Esophagus squamous epithelium (tissue), 5 donors: ENCODE measurements at places on chromosomes 7 and 10.

GRCh38 chr7:87148332-87148955, 3.8 kb upstream of the DMTF1 start:
- no peak for DNase-seq

DNA sequence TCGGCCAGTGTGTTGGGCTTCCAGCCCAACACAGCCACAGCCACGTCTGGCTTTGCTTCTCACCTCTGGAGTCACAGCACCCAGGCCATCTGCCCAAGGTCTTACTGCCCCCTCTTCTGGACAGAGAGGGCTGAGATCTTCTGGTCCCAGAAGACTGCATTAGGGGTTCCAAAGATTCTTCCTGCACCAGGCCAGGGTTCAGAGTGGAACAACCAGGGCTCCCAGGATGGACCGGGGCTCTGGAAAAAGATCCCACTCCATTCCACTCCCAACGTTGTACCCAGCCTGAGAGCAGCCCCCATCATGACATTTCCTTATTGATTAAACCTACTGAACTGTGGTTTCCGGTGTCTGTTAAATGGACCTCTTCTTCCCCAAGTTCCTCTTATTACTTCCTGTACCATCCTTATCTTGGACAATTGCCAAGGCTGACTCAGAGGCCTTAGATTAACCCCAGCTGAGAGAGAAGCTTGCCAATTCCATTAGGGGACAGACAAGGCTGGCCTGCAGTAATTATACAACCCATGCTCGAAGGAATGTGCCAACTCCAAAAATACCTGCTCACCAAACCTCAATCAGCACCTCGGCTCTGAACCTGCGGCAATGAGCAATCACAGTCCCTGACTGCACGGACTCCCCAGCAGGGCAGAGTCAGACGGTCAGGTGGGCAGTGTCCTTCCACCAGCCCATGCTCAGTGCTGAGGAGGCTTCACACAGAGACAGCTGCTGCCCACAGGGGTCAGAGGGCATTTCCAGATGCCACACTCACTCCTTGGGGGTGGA, 47.9 kb upstream of the NPFFR1 start:
- no peak for DNase-seq

DNA sequence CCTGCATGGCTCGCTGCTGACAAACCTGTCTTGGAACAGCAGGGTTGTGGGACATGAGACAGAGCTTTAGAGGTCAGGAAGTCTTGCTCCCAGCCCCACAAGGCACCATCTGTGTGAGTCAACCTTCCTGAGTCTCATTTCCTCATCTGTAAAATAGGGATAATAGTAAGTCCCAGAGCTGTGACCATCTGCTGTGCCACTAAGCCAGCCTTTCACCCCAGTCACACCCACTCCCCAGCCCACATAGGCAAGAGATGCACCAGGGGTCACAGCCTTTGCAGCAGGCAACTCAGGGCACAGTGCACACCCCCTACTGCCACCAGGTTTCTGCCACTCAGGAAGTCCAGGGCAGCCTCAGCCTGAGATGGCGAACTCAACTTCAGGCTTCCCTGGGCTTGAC, 29.4 kb upstream of the CDH23 start:
- DNase-seq = no peak

GRCh38 chr10:110919349-110919931, at the start of gene SHOC2:
TSS of gene SHOC2 (plus strand) at chr10:110919604. CDS start at chr10:110964359, 44,755 bp downstream.
- DNase-seq = peak; percentile 97

DNA sequence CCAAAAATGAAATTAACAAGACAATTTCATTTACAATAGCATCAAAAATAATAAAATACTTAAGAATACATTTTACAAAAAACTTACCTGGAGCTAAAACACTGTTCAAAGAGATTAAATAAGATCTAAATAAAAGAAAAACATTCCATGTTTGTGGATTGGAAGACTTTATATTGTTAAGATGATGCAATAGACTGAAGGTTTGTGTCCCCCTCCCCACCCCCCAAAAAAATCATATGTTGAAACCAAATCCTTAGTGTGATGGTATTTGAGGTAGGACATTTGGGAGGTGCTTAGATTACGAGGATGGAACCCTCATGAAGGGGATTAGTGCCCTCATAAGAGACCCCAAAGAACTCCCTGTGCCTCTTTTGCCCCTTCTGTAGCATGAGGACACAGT, 117.6 kb downstream of the ZNF467 start:
- DNase-seq = no peak

- no peak for DNase-seq
These were observed 28.3 kb upstream of the CREB5 start for GRCh38 chr7:28383975-28384374.

DNA sequence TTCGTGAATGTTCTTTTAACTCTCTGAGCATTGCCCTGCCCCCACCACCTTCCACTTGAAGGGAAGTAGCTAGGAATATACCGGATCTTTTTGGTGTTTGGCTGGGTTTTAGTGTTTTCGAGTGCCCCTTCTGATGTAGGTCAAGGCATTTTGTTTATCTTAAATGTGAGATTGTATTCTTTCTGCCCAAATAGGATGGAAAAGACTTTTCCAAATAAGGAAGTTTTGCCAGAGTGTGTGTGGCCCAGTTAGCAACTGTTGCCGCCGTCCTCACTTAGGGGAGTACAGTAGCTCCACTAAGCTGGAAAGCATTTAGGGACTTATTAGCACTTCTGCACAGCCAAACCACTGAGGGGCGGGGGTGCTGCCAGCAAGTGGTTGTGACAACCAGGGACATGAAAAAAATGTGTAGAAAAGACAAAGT, 29.8 kb upstream of the VCL start:
- no peak for DNase-seq

GRCh38 chr7:52501696-52502095, 533.7 kb upstream of the POM121L12 start:
- no peak for DNase-seq

GRCh38 chr7:130921391-130922180, 187.6 kb upstream of the KLF14 start:
- DNase-seq = no peak

GRCh38 chr10:122085423-122085911, 96.5 kb downstream of the TACC2 start:
- DNase-seq = no peak

- no peak for DNase-seq
These were observed at the start of gene EPHB4 for GRCh38 chr7:100827330-100828226. TSS of gene EPHB4 (minus strand) at chr7:100827523. CDS start at chr7:100827030, 493 bp downstream.

DNA sequence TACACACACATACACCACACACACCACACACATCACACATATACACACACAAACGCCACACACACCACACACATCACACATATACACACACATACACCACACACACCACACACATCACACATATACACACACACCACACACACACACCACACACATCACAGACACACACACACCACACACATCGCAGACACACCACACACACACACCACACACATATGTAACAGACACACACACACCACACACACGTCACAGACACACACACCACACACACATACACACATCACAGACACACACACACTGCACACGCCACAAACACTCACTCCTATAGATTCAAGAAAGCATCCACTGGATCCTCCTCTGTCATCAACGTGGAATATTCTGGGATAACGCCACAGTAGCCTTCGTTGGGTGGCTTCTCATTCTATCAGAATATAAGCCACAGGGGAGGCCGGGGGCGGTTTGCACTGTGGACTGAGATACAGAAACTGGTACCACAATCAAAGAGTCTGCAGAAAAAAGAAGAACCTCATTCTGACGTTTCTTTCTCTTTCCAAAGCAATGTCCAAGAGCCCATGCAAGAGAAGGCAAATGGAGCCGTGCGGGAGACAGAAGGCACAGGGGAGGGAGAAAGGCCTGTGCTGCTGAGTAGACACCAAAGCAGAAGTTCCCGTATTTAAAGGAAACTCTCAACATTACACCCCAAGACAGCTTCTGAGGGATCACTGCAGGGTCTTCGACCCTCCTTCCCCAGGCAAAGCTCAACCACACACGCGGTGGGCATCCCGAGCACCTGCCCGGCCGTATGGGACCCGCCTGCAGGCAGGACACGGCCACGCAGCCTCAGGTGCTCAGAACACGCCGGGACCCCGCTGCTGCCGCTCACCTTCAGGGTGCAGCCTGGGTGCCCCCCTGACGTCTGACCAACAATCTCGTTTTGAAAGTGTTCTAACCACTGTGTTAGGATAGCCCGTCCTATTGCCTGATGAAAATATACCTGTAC, 321.2 kb downstream of the DNAJB6 start:
- no peak for DNase-seq

- DNase-seq = no peak
These were observed 6.9 kb downstream of the MYOF start for GRCh38 chr10:93475227-93475626.

- no peak for DNase-seq
These were observed 35.0 kb downstream of the GFRA1 start for GRCh38 chr10:116237970-116238369.

- no peak for DNase-seq
These were observed 89.8 kb upstream of the LRRTM3 start for GRCh38 chr10:66836057-66836456.

DNA sequence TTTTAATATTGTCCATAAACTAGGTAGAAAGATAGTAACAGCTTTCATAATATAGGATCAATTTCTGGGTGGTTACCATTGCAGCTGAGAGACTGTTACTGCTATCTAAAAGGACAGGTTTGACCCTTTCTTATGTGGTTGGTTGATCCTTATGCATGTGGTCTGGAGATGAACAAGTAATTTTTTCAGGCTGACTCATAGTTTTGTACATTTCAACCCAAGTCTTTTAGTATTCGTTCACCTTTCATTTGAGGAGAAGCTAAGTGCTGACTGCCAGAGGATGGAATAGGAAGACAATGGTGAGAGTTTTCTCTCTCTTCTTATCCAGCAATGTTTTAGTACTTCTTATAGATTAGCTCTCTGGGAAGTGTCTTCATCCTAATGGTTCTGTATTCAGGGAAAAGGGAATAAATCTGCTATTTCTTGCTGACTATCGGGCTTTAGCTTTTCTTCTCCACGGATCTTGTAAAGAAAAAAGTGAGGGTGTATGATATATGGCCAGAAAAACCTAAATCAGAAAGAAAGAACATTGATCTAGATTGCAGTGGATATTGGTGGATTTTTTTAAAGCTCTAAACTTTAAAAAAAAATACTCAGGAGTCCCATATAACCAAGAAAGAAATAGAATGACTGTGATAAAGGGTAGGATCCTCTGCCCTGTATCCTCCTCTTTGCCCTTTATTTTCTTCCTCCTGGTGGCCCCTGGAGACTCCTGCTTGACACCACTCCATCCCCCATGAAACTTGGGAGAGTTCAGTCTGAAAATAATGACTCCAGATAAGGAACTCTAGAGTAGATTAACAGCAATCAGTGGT, 88.0 kb downstream of the CPED1 start:
- DNase-seq = no peak

- DNase-seq = no peak
These were observed 1135.2 kb downstream of the CNTNAP2 start for GRCh38 chr7:147251751-147252325.

DNA sequence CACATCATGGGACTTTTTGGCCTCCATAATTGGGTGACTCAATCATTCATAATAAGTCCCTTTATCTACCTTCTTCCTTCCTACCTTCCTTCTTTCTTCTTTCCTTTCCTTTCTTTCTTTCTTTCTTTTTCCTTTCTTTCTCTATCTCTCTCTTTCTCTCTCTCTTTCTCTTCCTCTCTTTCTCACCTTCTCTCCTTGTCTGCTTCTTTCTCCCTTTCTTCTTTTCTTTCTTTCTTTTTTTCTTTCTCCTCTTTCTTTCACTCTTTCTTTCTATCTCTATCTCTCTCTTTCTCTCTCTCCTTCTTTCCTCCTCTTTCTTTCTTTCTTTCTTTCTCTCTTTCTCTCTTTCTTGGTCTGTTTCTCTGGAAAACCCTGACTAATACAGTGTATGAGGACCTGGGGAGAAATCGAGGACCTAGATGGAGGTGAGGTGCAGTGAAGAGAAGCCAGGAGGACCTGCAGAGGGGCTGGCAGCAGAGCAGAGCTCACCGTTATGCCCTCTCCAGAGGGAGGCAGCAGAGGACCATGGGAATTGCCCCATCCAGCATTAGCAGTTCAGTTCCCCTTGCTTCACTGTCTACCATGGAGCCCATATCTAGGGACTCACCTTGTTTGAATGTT, 52.7 kb upstream of the BTRC start:
- no peak for DNase-seq

DNA sequence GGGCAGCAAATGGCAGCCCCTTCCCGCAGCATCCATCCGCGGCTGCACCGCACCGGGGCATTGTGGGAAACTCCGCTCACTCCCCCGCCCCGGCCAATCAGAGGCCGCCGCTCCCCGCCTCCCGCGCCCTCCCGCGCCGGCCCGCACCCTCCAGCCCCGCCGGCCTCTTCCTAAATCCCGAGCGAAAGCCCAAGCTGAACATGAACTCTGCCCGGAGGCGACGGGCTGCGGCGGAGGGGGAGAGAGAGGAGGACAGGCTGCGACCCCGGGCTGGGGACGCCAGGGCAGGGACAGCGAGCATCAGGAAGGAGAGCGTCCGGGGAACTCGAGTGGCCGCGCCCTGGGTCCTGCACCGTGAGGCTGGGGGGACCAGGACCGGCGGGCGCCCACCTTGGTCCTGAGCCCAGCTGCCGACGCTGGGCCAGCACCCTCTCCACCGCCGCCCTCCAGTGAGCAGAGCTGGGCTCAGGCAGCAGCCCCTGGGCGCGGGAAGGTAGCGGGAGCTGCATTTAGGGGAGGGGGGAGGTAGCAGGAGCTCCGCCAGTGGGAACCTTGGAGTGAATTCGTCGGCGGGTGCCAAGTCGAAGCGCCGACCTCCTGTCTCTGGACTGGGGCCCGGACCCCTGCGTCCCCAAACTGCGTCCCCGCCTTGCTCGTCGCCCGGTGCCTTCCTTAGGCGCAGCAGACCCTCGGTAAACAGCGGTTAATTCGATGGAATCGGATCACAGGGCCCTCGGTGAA, at the start of gene DGKI:
Gene DGKI, minus strand, starts transcription at position 148 of the 741 bp plus-strand sequence.
- no peak for DNase-seq

- no peak for DNase-seq
These were observed 487.7 kb downstream of the TYW1 start for GRCh38 chr7:67484244-67484751.

DNA sequence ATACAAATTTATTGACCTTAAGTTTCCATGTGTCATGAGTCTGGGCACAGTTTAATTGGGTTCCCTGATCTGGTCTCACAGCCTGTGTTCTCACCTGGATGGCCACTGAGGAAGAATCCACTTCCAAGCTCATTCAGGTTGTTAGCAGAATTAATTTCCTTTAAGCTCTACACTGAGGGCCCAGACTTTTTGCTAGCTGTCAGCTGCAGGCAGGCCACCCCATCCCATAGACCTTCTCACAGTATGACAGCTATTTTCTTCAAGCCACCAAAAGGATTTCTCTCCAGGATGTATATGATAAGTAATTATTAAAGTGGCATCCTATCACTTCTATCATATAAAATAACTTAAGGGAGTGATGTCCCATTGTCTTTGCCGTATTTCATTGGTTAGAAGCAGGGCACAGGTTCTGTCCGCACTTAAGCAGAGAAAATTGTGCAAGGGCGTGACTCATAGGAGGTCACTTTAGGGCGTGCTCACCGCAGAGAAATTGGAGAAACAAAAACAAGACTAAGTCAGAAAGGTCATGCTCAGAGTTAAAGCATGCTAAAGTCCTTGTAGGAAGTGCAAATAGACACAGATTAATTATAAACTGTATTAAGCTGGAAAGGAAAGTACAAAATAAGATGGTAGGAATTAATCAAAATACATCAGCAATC, 109.9 kb downstream of the AHR start:
- no peak for DNase-seq

GRCh38 chr7:46396481-46396880, 475.4 kb upstream of the IGFBP3 start:
- DNase-seq = no peak
